Activated CD8-positive, alpha-beta T cell treated with anti-CD3 and anti-CD28 coated beads for 36 hours (primary cell): ENCODE measurements at places on chromosomes 11 and 22. TPM values are rescaled to one million over a fixed set of nuclear protein-coding genes. Genes with fewer than 3 reads are reported as not detected.

APOA5 gene
- not detected for total RNA-seq

SLN gene
- total RNA-seq: not detected

DNAJB13 gene
- total RNA-seq: not detected

CHRM4 gene
- not detected for total RNA-seq

GDPD4 gene
- not detected for total RNA-seq

EFEMP2 gene
- 18.0 TPM for total RNA-seq

LAYN gene
- total RNA-seq: 93.7 TPM

ZNF214 gene
- not detected for total RNA-seq

MYO18B gene
- total RNA-seq: 1.8 TPM

OR51B5 gene
- not detected for total RNA-seq

RAC2 gene
- total RNA-seq: 699 TPM

DTX4 gene
- 0.16 TPM for total RNA-seq

MMP8 gene
- total RNA-seq: not detected

SLC25A45 gene
- total RNA-seq: 12.8 TPM

PHETA2 gene
- total RNA-seq: 1.3 TPM

NAALAD2 gene
- total RNA-seq: not detected

LARGE1 gene
- total RNA-seq: 0.32 TPM

SHANK3 gene
- total RNA-seq: 0.22 TPM

RBMXL2 gene
- not detected for total RNA-seq

RASSF7 gene
- total RNA-seq: 16.8 TPM

ARFIP2 gene
- total RNA-seq: 38.3 TPM

EML3 gene
- 120 TPM for total RNA-seq

TMPRSS4 gene
- total RNA-seq: not detected

KRTAP5-11 gene
- total RNA-seq: not detected

NPAS4 gene
- total RNA-seq: 0.11 TPM

MAP6 gene
- total RNA-seq: not detected

PATE2 gene
- total RNA-seq: not detected

HEPHL1 gene
- total RNA-seq: not detected

C11orf91 gene
- total RNA-seq: not detected

C11orf87 gene
- total RNA-seq: not detected

TYR gene
- total RNA-seq: not detected

DGCR6 gene
- total RNA-seq: 0.88 TPM

CHEK1 gene
- total RNA-seq: 134 TPM

SAA4 gene
- not detected for total RNA-seq

SPATA19 gene
- total RNA-seq: not detected

C11orf16 gene
- total RNA-seq: not detected

TMPRSS5 gene
- total RNA-seq: 1.0 TPM

OR5A1 gene
- total RNA-seq: not detected

PATE4 gene
- total RNA-seq: not detected

CD3E gene
- total RNA-seq: 387 TPM

FAM227A gene
- total RNA-seq: 1.1 TPM

KCNE3 gene
- total RNA-seq: not detected

OR51I1 gene
- total RNA-seq: not detected

MS4A15 gene
- total RNA-seq: not detected

FZD4 gene
- total RNA-seq: 0.07 TPM

LRRN4CL gene
- total RNA-seq: not detected

LMO1 gene
- not detected for total RNA-seq

MFNG gene
- total RNA-seq: 160 TPM

MS4A4E gene
- total RNA-seq: not detected

OR4C46 gene
- not detected for total RNA-seq

DDX25 gene
- total RNA-seq: 0.54 TPM
